Myocyte (in vitro differentiated cells): ENCODE measurements at places on chromosomes 11 and 22.
A peak's percentile ranks its signal among the peaks of the same experiment; 100 is the strongest.

DNA sequence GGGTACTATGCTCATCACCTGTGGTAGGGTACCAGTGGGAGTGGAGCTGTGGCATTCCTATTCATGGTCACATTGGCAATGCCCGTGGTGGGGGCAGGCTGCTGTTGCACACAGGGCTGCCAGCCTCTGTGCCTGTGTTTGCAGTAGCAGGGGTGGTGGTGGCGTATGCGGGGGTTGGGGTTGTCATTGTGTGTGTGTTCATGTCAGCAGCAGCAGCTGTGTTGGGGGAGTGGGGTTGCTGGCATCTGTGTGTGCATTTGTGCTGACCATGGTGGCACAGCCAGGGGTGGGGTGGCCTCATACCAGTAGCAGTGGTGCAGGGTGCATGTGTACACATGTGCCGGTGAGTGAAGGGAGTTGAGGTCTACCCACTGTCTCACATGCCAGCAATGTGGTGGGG is 34.4 kb downstream of the TMEM225 start:
- DNase-seq: no peak

- no peak for DNase-seq
Observed at GRCh38 chr11:20064961-20065405, 95.3 kb downstream of the DBX1 start.

DNA sequence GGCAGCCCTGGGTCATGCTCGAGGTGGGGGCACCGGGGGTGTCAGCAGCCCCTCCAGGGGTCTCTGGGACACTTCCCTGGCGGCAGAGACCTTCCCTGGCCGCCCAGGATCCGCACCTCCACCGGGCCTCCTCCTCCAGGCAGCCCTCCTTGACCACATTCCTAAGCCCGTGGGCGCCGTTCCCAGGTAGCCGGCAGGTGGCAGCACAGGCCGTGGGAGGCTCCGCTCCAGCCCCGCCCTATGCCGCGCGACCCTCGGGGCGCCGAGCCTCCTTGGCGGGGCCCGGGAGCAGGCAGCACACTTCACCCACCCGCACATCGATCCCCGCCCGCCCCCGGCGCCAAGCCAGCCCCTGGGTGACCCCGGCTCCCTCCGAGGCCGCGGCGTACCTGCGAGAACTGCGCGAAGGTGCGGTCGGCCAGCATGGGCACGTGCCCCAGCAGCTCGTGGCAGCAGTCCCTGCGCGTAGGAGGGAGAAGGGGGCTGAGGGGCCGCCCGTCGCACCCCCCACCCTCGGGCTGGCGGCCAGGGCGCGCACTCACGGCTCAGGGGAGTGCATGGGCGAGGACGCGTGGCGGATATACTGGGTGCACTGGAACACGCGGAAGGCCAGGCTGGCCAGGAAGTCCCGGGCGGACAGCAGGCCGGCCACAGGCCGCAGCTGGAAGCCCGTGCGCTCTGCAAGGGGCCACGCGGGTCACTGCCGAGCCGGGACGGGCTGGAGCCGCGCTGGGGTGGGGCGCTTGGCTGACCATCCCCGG is 5.3 kb upstream of the INS start:
- no peak for DNase-seq

DNA sequence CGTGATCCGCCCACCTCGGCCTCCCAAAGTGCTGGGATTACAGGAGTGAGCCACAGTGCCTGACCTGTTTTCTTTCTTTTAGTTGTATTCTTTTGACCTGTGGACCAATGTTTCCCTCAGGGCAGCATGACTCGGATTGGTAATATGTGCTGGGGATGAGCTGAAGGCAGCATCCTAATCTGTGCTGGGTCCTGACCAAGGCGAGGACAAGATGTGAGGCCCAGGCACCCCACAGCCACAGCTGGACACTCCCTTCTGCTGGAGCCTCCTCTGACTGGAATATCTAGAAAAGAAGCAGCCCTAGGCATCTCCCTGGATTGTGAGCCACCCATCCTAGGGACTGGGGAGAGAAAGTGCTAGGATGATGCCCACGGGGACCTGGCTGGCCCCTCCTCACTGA is 105.4 kb downstream of the PDE2A start:
- DNase-seq: no peak

DNA sequence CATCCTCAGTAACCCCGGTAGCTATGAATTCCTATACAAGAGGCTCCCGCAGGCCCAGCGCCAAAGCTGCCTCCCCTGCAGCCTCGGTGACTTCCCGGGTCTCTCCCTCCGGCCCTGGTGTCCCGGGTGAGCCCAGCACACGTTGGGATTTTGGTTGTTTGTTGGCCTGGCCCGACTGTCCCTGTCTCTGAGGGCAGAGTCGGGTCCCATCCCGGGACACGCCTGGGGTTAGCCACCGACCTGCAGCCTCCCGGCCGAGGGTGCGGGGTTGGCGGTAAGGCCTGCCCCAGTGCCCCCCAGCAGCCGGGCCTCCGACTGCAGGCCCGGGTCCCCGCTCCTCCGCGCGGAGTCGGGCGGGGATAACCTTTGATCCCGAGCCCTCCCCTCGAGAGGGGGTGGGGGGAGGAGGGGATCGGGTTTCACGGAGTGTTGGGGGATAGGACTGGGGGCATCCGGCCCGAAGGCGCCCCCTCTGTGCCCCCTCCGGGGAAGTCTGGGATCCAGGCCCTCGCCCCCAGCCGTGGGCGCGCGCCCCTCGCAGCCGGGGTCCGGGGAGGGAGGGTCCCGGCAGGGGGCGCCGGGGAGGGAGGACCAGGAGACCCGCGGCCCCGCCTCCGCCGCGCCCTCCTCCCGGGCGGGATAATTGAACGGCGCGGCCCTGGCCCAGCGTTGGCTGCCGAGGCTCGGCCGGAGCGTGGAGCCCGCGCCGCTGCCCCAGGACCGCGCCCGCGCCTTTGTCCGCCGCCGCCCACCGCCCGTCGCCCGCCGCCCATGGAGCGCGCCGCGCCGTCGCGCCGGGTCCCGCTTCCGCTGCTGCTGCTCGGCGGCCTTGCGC is at the start of gene FBLN1:
TSS of gene FBLN1 (plus strand) at position 669 of the 835 bp plus-strand sequence. CDS start at position 772, 103 bp downstream.
- DNase-seq: peak; percentile 25

DNA sequence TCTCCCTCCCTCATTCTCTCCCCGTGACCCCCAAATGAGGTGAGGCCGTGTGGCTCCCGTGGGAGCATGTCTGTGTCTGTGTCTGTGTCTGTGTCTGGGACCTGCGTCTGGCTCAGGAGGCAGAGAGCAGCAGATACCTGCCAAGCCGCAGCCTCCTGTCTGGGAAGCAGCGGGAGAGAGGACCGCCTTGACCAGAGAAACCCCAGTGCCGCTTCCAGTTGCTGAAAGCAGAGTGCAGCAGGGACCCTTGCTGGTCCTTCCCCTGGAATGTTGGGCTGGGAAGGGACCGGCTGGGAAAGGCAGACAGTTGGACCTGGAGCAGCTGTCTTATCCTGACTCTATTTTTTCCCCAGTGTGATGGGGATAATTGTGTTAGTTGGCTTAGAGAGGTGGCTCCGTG is 525 bp downstream of the CSDC2 start:
- peak; percentile 83 for DNase-seq

- no peak for DNase-seq
Observed at GRCh38 chr22:30247561-30247960, 1.0 kb upstream of the LIF start.

DNA sequence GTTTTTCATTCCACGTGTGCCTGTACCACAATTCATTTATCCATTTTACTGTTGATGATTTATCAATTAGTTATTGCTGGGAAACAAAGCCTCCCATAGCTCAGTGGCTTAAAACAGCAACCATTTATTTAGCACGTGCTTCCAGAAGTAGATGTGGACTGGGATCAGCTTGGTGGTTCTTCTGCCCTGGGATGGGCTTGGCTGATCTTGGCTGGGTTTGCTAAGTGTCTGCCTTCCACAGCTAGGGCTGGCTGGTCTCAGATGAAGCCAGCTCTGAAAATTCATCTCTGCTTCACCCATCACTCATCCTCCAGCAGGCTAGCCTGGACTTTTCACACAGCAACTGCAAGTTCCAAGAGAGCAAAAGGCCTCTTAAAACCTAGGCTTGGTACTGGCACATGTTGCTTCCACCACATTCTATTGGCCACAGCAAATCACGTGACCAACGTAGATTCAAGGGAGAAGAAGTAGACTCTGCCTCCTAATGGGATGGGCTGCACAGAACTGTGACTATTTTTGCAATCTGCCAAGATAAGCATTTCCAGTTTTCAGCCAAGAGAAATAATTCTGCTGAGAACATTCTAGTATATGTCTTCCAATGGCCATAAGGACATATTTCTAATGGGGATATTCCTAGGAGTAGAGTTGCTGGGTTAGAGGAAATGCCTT is 124.9 kb downstream of the MN1 start:
- DNase-seq: no peak
